ENCODE measurements at places on chromosomes 2 and 18. TPM values are rescaled to one million over a fixed set of nuclear protein-coding genes. Genes with fewer than 3 reads are reported as not detected.

GRCh38 chr18:54157646-54158385, 66.7 kb downstream of the MBD2 start:
- DNase-seq = no peak

DNA sequence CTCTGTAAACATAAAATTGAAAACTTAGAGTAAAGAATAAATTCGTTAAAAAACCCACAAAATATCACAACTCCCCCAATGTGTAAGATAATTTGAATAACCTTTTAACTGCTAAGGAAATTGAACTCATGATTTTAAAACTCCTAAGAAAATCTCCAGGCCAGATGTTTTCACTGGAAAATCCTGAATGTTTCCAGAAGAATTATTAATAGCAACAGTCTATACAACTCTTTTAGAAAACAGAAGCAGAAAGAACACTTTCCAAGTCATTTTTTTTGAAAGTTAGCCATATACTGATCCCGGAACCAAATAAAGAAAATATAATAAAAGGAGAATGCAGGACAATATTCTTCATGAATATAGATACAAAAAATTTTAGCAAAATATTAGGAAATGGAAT, 165.6 kb downstream of the ACOXL start:
- DNase-seq = no peak

- DNase-seq = no peak
Observed at GRCh38 chr2:17107871-17108270, 410.4 kb downstream of the RAD51AP2 start.

DNA sequence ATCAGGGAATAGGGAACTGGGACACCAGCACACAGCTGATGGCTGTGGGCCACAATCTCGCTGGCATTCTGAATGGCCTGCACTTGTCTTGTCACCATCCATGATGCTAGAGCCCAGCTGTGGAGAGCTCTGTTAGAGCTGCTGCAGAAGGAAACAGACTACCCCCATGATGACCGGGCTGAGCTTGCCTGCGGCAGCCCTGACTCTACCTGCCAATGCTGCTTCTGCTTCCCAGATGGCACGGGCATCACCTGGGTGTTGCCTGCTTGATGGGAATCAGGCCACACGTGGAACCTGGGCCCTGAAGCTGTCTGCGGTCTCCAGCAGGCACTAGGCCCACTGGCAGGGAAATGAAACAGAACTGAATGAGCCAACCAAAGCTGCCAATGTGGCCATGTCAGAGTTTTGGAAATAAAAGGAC, 11.2 kb upstream of the DAW1 start:
- no peak for DNase-seq

Gene CNGA3
- not detected for polyA plus RNA-seq

Gene CROCC2
- polyA plus RNA-seq = not detected

GRCh38 chr18:12839526-12840196, 44.4 kb downstream of the PTPN2 start:
- peak; percentile 85 for DNase-seq

DNA sequence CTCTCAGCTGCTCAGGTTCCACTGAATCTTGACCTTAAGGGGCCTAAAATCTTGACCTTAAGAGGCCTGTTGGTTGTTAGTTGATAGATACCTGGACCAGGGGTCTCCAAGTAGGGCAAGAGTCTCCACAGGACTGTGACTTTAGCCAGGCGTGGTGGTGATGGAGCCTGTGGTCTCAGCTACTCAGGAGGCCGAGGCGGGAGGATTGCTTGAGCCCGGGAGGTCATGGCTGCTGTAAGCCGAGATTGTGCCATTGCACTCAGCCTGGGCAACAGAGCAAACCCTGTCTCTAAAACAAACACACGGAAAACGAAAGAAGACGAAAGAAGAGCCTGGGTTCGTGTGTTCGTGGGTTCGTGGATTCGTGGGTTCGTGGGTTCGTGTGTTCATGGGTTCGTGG, 120.2 kb upstream of the CTDP1 start:
- no peak for DNase-seq

Gene CYRIA
- 24.0 TPM for polyA plus RNA-seq

Gene SCTR
- polyA plus RNA-seq = not detected

- no peak for DNase-seq
Observed at GRCh38 chr2:191697870-191698269, 19.9 kb downstream of the NABP1 start.

Gene CTLA4
- 1.1 TPM for polyA plus RNA-seq

Gene GLI2
- not detected for polyA plus RNA-seq

- no peak for DNase-seq
Observed at GRCh38 chr2:42777883-42778805, 14.2 kb upstream of the OXER1 start.
